ENCODE measurements at places on chromosomes 1 and 21.

- no peak for DNase-seq
Observed at GRCh38 chr1:93773049-93773838, 91.6 kb upstream of the BCAR3 start.

- DNase-seq = no peak
Observed at GRCh38 chr1:215594640-215595039, 27.5 kb downstream of the KCTD3 start.

GRCh38 chr1:27525296-27526272, 35.6 kb upstream of the WASF2 start:
- peak; percentile 49 for DNase-seq

- DNase-seq = no peak
Observed at GRCh38 chr1:85681087-85681486, 27.1 kb downstream of the ZNHIT6 start.

GRCh38 chr1:184890539-184890973, 83.8 kb downstream of the NIBAN1 start:
- DNase-seq = peak; percentile 27

DNA sequence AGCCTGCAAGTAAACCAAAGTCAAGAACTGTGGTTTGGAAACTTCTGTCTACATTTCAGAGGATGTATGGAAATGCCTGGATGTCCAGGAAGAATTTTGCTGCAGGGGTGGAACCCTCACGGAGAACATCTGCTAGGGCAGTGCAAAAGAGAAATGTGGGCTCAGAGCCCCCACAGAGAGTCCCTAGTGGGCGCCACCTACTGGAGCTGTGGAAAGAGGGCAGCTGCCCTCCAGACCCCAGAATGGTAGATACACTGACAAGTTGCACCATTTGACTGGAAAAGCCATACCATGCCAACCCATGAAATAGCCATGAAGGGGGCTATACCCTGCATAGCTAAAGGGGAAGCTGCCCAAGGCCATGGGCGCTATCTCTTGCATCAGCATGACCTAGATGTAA, 1672.4 kb downstream of the KCNT2 start:
- DNase-seq = no peak
